H7 (cell line): ENCODE measurements at places on chromosomes 5 and 9.

- DNase-seq: no peak
These were observed 54.8 kb downstream of the SAXO1 start for GRCh38 chr9:18978188-18978587.

- DNase-seq: no peak
These were observed 56.7 kb upstream of the FST start for GRCh38 chr5:53423724-53424123.

- DNase-seq: no peak
These were observed 89.9 kb downstream of the SIL1 start for GRCh38 chr5:139108063-139108824.

- DNase-seq: no peak
These were observed 40.1 kb downstream of the SMARCA2 start for GRCh38 chr9:2055203-2055658.

DNA sequence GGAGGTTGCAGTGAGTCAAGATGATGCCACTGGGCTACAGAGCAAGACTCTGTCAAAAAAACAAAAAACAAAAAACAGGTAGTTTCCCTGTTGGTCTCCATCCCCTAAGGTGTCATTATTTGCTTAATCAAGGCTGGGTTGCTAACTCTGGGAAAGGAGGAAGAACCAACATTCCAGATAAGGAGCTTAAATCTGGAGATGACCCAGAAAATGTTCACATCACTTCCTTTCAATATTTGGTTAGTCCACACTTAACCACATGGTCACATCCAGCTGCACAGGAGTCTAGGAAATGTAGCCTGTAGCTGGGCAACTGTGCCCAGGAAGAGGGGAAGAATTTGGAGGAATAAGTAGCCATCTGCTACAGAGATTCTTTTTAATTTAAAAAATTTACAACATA lies 25.9 kb upstream of the MEGF9 start:
- no peak for DNase-seq

DNA sequence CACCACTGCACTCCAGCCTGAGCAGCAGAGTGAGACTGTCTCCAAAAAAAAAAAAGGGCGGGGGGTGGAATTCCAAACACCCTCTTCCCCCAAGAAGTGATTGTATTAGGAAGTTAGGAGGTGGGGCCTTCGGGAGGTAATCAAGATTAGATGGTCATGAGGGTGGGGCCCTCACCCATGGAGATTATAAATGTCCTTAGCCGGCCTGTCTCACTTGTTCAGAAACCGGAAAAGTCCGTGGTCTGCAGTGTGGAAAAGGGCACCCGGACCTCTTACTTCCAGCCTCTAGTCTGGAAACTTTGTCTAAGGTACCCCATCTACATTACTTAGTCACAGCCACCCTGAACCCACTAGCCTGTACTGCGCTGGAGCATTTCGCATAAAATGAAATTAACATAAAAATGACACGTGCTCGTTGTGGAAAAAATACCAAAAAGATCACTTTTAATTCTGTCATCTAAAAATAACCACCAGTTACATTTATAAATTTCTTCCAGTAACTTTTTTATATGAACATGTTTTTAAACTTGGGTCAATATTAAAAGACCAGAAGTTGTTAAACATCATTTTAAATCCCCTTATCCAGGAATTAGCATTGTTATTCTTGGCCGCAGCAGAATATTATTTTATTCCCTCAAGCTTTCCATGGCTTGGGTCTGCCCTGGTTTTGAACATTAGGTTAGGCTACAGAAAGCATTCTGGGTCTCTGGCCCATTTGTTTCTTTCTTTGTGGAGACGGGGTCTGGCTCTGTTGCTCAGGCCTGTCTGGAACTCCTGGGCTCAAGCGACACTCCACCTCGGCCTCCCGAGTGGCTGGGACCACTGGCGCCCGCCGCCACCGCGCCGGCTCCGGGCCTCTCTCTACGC lies 1.2 kb upstream of the CKS2 start:
- no peak for DNase-seq

DNA sequence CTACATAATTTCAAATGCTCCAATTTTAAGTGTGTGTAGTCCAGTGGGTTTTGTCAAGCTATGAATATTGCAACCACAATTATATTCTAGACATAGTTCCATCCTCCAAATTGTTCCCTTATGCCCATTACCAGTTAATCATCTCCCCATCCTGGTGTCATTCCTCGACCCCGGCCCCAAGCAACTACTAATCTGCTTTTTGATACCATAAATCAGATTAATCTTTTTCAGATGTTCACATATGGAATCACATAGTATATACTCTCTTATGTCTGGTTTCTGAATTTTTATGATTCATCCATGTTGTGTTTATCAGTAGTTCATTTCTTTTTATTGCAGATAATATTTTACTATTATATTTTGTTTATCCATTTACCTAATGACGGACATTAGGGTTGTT lies 148.4 kb upstream of the RORB start:
- no peak for DNase-seq

DNA sequence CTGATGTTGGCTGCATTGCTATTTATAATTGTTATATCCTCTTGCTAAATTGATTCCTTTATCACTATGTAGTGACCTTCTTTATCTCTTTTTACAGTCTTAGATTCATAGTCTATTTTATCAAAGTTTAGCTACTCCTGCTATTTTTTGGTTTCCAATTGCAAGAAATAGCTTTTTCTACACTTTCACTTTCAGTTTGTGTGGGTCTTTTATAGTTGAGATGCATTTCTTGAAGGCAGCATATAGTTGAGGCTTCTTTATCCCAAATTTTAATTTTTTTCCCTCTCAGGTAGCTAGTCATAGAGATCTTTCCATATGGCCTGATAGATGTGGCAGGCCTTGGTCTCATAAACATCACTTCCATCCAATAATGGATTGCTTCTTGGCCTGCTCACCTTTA lies 228.5 kb downstream of the COMMD10 start:
- DNase-seq: no peak

DNA sequence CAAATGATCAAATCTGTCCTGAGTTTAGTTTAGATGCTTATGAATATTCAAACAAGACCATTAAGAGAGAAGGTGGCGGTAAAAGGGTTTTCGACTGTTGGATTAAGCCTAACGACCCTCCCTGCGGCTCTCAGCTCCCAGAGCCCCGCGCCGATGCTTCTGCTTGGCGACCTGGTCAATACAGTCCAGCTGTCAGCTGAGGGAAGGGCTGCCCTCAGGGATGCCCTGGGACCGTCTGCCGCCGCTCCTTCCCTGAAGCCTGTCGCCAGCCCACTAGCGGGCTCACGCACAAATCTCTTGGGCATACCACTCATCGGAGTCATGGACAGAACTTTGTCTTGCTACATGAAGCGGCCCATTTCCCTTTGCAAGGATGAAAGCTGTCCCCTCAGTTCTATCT lies 136.6 kb upstream of the RAPGEF1 start:
- DNase-seq: peak; percentile 32

- DNase-seq: no peak
These were observed 35.2 kb downstream of the DTWD2 start for GRCh38 chr5:118952992-118953651.

DNA sequence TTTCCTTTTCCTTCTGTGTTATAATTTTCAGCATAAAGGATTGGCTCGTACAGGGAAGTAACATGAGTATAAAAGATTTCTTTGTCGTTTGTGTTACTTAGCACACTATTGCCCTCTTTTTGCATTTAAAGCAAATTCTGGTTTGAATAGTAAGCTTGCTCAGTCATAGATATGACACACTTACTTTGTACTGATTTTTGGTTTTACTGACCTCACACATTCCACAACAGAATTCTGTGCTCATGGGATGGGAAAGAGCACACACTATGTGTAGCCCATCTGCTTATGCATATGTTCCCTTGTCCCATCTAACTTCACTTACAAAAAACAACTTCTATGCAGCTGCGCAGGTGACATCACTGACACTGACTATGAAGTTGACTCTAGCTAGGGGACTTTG lies 111.9 kb upstream of the MTAP start:
- no peak for DNase-seq

- DNase-seq: no peak
These were observed 349.9 kb downstream of the PIK3R1 start for GRCh38 chr5:68565427-68565826.

GRCh38 chr5:94522117-94522516 lies 96.3 kb downstream of the KIAA0825 start:
- no peak for DNase-seq

DNA sequence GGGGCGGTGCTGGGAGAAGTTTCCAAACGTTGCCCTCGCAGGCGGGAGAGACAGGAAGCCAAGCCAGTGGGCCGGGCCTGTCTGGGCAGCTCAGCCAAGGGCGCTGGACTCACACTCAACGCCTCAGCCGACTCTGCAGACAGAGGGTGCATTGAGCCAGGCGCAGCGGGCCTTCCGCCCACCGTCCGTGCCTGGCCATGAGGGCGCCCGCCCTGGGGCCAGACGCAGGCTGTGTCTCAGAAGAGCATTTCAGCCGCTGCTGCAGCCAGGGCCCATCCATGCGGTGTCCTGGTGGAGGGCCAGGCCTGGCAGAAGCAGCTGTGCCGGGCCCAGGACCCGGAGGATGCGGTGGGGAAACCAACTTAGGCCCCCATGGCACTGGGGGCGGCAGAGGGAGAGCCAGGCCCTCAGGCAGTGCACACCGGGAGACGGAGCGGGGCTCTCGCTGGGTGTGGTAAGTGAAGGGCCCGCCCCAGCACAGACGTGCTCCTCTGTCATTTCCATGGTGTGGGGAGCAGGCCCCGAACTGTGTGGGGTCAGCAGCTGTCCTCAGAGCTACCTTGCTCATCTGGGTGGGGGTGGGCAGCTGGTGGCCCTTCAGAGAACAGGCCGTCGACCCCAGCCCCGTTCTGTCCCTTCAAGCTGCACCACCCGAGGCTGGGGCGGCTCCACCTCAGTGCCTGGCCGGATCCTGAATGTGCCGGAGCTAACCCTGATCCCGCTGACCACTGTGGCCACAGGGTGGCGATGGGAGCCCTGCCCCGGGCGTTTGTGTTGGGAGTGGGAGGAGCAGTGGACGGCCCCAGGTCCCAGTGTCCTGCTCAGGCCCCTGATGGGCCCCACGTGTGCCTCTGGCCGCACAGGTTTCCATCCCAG lies 18.0 kb downstream of the DNLZ start:
- DNase-seq: peak; percentile 91

DNA sequence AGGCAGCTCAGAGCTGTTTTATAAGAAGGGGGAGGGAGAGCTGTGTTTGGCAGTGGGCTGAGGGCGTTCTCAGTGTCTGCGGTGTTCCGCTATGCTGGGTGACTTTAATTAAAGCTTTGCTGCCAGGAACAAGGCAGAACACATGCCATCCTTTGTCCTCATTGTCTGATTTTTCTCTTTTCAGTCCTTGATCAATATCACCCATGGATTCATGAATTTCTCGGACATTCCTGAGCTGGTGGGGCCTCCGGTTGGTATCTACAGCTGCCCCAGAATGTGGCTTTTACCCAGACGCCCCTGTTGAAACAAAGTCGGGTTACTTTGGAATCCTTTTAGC lies 66.5 kb upstream of the TGFBR1 start:
- DNase-seq: no peak

DNA sequence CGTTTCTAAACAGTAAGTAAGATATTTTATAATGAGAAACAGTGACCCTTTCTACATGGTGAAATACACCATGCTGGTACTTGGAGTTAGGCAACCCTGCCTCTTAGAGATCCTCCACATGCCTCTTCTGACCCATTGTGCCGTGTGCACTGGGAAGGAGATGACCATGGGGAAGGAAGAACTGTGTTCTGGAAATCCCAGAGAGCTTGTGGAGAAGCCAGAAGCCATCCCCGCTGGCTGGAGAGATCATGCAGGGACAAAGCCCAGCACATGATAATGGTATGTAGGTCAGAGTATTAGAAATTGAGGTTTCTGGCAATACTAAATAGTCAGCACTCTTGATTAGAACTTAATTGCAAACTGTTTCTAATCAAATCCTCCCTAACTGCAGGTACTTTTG lies 307.3 kb downstream of the FBXL7 start:
- DNase-seq: no peak

DNA sequence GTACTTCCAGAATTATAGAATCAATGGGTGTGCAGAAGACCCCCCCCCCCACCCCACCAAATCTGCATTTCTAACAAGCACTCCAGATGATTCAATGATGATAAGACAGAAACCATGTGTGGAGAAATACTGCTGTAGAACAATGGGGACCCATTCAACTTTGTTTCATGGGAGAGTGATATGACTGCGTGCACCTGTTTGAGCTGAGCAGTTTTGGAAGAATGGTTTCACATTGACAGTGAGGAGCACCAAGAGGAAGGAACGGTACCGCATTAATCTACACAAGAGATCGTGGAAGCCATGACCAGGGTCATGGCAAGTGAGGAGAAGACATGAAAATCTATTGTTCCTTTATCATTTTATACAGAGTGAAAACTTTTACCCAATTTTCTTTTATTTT lies 202.7 kb downstream of the CD180 start:
- no peak for DNase-seq

- DNase-seq: no peak
These were observed 43.2 kb downstream of the KIAA0825 start for GRCh38 chr5:94575196-94575595.

DNA sequence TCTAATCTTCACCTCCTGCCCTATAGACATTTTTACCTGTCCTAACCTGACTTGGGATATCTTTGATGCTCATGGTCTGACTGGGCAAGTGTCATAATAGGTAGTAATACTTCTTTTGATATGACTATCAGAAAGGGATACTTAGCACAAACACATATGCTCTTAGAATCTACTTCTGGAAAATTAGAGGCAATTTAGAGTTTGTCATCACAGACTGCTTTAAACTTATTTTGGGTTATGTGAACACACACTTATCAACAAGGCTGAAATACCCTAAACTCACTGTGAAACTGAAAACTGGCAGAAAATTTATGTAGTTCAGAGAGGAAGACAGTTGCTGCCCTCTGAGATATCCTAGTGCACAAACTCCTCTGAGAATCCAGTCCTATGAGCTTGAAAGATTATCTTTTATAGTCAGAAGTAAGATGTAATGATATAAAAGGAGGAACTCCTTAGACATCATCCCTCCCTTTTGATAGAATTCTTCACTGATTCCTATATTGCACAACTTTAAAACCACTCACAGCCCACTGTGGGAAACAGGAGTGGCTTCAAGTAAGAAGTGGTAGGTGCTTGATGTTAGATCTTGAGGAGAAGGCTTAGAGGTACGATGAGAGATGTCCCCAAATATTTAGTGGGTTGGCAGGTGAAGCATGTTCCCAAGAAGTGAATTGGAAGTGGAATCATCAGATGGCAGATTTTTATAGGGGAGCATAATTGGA lies 273.3 kb downstream of the MAN2A1 start:
- DNase-seq: no peak

GRCh38 chr5:82351754-82352145 lies 73.6 kb upstream of the RPS23 start:
- peak; percentile 49 for DNase-seq

- no peak for DNase-seq
These were observed 5.8 kb upstream of the WDR55 start for GRCh38 chr5:140658870-140659269.

GRCh38 chr5:110840347-110840960 lies 101.6 kb downstream of the SLC25A46 start:
- DNase-seq: no peak

GRCh38 chr5:62231576-62231975 lies 74.4 kb upstream of the KIF2A start:
- DNase-seq: no peak

DNA sequence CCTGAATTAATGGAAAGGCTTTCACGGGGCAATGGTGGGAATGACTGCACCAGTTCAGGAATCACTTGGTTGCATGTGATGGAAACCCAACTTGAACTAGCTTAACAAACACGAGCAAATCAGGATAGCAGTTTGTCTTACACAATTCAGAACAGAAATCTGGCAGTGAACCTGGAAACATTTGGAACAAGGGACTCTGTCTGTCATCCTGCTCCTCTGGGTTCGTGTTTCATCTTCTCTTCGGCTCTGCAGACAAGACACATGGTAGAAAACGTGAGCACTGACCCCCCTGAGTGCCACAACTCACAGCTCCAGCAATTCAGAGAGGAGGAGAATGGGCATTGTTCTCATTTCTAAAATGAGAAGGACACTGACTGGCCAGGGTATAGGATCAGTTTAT lies 218.1 kb upstream of the NREP start:
- no peak for DNase-seq
